ENCODE measurements at places on chromosomes 3 and 15.

DNA sequence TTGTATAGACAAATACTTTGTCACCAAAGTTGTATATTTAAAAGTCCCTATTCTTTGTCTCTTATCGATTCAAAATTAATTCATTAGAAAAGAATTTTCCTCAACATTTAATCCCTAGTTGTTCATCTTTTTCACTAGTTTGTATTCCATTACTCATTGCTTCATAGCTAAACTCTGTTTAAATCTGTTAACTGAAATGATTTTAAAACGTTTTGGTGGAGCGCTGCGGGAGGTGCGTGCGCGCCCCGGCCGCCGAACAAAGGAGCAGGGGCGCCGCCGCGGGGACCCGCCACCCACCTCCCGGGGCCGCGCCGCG is 56.4 kb upstream of the GOLGA8A start:
- DNase-seq = no peak

- DNase-seq = no peak
These were observed 16.3 kb downstream of the SNX33 start for GRCh38 chr15:75663931-75664421.

- no peak for DNase-seq
These were observed 1098.3 kb downstream of the NAALADL2 start for GRCh38 chr3:175957427-175957826.

- no peak for DNase-seq
These were observed 3.7 kb upstream of the GRM2 start for GRCh38 chr3:51703068-51703760.

DNA sequence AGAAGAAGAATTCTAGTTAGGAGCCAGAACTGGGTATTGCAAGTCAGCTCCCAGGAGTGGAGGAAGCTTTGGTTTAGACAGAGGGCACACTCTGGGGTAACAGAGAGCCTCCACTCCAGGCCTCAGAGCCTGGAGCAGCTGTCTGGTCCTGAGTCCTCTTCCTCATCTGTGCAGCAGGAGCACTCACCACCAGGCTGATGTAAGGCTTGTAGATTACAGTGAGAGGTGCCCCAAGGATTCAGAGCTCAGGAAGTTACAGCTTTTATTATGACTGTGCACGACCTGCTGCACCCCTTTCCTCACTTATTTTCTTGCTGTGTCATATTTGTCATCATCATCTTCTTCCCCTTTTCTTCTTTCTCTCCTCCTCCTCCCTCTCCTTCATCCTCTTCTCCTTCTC is 210.4 kb downstream of the ATP10A start:
- DNase-seq = no peak

DNA sequence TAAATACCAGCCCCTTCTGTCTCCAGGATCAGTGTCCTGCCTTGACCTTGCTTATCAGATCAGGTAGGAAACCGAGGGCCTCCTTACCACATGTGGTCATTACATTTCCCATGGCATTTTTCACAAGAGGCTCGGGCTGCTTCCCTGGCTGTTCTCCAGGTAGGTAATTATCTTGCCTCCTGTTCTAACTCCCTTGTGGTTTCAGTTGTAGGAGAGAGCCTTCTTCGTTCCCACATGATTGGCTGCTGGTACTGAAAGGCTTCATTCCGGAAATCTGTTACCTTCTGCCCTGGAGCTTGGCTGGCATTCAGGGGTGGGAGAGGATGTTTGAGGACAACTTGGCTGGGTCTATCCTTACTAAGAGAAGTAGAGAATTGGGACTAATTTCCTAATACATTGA is 46.8 kb upstream of the RORA start:
- no peak for DNase-seq

DNA sequence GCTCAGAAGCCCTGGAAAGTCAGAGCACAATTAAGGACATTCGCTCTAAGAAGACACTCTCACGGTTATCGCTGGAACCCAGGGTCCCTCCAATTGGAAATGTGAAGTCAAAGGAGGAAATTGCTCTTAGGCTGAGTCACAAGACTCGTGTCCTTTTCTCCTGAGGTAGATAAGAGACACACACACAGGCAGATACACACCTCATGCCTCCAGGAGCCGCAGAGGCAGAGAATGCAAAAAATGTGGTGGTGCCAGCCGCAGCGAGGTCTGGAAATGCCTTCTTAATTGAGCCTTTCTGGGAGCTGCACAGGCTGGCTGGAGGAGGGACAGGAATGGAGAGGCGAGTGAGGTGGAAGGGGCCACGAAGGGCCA is 189.3 kb downstream of the OPA1 start:
- no peak for DNase-seq

GRCh38 chr15:58573270-58573669 is 141.5 kb downstream of the LIPC start:
- no peak for DNase-seq

- DNase-seq = no peak
These were observed 163.9 kb downstream of the SMAD6 start for GRCh38 chr15:66865622-66866611.

GRCh38 chr3:110774496-110775265 is 296.9 kb upstream of the NECTIN3 start:
- no peak for DNase-seq

DNA sequence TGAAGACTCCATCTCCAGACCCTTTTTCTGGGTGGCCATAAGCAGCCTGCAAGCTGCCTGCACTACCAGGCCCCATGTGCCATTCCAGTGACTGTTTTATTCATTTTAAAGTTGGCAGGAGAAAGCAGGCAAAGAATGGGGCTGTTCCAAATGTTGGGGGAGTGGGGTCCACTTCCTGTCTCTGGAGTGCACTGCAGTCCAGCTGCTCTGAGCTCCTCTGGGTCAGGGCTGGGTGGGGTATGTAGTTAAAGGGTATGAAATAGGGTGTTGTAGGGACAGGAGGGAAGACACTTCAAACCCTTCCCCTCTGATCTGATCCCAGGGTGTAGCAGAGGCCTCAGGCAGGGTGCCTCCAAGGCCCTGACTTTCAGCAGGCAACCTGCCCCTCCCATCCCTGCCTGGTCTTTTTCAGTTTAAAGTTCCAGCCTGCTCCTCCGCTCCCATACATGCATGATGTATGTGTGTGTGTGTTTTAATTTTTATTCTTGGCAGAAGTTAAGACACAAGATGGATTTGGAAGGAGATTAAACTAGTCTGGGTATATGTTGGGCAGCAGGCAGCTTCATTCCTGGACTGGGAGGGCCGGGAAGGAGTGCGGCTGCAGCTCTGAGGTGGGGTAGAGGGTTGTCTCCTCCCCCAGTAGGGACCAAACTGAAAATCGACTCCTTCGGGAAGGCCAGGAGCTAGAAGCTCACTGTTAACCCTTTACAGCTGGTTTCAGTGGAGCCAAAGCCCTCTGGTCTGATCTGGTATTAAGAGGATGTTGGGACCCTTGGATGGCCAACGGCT is 17.3 kb downstream of the BOC start:
- DNase-seq = no peak

DNA sequence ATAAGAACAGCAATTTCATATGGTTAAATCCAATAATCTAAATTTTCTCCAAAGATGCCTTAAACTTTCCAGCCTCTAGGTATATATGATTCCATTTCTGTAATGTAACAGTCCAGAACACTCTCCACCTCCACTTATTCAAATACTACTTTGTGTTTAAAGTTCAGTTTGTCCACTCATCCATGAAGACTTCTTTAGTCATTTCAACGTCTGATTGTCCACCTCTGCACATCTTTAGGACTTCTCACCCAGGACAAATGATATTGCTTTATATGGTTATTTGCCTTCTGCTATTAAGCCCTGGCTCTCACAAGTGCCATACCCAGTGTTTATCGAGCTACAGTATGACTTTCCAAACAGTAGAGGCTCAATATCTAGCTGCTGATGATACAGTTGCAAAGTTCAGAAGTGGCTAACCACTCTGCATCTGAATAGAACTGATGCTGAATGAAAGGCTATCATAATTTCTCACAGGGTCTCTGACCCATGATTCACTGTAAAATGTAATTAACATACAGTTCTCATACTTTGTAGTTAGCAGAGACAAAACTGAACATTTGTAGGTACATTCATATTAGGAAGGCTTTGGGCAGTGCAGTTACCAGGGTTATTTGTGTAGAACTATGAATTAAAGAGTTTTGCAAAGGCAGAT is 93.7 kb upstream of the MBNL1 start:
- no peak for DNase-seq

DNA sequence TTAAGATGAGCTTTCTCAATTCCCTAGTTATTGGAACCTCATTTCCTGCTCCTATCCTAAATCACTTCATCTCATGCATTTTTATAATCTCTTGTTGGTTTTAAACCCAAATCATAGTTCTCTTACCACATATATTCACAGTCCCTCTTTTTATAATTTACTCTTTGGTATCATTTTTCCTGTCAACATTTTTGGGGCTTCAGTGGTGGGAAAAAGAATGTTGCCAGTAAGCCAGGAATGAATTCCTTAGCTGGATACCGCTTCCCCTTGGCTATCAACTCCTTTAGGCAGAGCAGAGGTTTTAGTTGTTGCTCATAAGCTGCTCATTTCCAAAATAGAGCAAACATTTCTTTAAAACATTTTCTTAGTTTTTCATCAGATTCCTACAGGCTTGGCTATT is 112.3 kb downstream of the GALK2 start:
- no peak for DNase-seq

- DNase-seq = no peak
These were observed 132.9 kb downstream of the TPRG1 start for GRCh38 chr3:189304465-189305351.

DNA sequence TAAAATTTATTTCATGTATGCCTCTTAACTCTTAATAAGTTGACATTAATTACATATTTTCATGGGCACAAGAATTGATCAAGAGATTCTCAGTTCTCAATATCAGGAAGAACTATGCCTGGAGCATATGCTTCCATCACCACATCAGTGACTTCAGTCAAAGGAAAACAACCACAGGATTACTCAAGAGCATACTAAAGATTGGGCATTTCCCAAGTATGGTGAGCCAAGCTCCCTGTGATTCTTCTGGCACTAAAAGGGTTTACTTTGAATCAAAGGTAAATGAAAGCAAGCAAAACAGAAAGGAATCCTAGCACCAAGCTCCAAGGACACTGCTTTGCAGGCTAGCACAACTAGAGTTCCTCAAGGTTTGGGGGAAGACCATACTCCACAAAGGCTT is 44.6 kb downstream of the FMN1 start:
- DNase-seq = no peak

- no peak for DNase-seq
These were observed 60.5 kb upstream of the ETV5 start for GRCh38 chr3:186169379-186169778.

DNA sequence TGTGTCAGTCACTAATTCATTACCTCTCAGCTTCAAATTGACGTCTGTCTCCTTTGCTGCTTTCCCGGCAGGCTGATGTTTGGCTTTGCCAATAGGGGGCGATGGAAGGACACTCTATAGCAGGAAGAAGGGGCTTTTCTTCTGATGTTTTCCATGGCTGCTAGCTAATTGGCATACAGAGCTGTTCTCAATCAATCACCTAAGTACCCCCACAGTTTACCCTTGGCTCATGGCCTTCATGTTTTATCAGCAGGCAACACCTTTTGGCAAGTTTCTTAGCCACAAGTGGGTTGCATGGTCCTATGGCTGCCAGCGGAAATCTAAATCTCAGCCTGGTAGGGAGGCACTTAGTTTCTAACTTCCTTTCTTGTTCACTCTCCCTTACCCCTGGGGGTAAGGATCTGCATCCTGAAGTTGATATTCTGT is 45.0 kb downstream of the ESYT3 start:
- DNase-seq = peak; percentile 50

GRCh38 chr3:9246189-9246588 is 3.3 kb downstream of the SRGAP3 start:
- no peak for DNase-seq

- no peak for DNase-seq
These were observed 62.8 kb downstream of the RASGRF1 start for GRCh38 chr15:79027532-79028410.

DNA sequence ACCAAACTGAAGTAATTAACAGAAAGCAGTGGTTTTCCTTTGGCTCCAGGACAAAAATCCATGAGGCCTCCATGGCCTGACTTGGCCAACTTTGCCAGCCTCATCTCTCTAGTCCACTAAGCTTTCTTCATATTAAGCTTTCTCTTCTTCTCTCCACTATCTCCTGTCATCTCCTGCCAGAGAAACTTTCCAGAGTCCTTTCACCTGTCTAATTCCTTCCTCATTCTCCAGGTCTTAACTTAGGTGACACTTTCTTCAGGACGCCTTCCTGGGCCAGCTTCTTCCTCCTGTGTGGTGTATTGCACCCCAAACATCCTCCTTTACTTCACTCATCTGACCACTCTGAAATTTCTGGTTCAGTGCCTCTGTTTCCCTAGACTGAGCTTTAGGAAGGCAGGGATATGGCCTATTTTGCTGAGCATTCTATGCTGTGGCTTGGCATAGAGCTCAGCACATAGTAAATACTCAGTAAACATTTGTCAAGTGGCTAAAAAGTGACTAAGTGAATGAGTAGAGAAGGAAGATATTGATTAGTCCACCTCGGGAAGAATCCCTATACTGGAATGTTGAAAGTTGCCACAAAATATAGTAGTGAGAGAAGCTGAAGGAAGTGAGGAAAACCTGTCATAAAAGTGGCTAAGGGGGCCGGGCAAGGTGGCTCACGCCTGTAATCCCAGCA is 34.6 kb upstream of the IGF2BP2 start:
- DNase-seq = no peak

DNA sequence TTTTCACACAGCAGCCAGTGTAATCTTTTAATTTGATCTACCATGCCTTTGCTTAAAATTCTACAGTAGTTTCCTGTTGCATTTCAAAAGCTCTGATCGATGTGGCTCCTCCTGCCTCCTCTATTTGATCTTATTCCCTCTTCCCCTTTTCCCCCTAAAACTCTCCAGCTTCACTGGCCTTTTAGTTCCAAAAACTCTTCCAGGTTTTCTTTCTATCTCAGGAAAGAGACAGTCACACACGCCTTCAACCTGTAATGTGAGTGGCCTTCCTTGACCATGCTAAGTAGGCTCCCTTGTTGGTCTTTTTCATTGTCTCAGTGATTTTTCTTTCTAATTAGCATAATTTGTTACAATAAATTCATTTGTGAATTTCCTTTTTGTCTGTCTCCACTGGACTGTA is 985 bp downstream of the TEX9 start:
- DNase-seq = no peak

- no peak for DNase-seq
These were observed 14.9 kb downstream of the NAALADL2 start for GRCh38 chr3:174873832-174874657.

GRCh38 chr3:149251186-149251585 is 29.6 kb upstream of the CP start:
- no peak for DNase-seq

GRCh38 chr15:90952901-90953677 is 1.6 kb upstream of the RCCD1 start:
- DNase-seq = no peak
